ENCODE measurements at places on chromosomes 16 and 17.

- no peak for DNase-seq
Measured at GRCh38 chr16:72051818-72052217, 2.5 kb upstream of the HP start.

- DNase-seq, result no peak
Measured at GRCh38 chr17:48113201-48113676, 5.7 kb downstream of the SNX11 start.

DNA sequence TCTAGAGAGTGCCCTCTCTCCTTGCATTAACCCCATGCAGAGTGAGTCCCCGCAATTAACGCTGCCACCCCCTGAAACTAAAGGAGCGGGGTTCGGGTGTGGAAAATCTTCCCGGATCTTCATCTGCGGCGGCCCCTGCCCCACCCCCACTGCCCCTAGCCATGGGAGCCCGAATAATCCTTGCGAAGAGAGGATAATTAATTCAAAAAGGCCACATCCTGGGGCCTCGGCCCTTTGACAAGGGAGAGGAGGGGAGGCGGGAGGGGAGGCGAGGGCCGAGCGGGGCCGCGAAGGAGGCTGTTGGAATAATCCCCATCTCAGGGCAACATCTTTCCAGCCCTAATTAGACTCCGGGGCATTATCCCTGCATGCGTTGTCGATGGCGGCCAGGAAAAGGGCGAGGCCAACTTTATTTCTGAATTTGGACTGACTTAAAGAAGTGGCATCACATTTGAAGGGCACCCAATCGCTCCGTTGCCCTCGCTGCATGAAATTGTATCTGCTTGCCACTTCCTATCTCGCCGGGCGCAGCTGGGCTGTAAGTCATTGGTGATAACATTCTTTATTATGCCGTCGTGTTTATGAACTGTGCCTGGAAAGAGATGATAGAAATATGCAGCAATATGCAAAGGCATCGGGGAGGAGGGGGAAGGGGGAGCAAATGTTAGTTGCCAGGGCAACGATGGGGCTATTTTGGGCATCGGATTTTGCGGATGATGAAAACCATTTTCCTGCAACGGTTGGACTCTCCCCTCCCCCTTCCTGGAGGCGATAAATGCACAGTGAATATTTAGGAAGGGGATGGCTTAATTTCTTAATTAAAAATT is 387.1 kb upstream of the TNRC6C start:
- DNase-seq, result no peak

GRCh38 chr17:9329251-9329921 is 246.2 kb downstream of the STX8 start:
- no peak for DNase-seq

- DNase-seq, result no peak
Measured at GRCh38 chr16:62067981-62068380, 31.7 kb upstream of the CDH8 start.

DNA sequence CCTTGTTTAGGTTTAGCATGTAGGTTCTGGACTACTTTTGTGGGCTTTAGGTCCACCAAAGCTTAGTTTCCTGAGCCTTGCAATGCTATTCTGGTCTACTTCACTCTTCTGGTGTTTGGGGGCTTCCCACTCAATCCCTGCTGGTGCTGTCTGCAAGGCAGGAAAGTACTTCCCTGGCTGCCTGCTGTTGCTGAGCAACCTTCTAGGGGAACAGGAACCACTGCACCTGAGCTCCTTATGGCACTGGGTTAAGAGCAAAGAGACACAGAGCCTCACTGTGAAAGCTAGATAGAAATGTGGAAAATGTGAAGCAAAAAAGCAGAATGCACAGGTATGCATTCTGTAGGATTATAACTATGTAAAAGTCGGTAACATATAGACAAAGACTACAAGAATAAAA is 17.0 kb downstream of the MPO start:
- no peak for DNase-seq

- DNase-seq, result no peak
Measured at GRCh38 chr16:88059701-88060386, 108.6 kb downstream of the BANP start.

DNA sequence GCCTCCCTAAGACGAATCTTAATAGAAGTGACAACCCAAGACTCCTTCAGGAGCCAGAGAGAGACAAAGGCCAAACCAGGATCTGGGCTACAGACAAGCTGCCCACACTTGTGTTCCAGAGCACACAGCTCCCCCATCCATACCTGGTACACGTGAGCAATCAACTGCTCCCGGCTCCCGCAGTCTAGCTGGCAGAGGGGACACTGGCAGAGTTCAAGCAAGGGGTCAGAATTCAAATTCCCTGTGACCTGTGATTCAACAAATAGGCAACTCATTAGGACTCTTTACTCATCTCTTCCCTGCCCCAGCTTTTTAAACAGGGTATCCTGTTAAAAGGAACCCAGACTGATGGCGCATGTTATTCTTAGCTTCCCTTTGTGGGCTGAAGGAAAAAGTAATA is 18.2 kb downstream of the ATXN1L start:
- no peak for DNase-seq

GRCh38 chr17:57853695-57854094 is 3.9 kb upstream of the MRPS23 start:
- DNase-seq, result no peak

DNA sequence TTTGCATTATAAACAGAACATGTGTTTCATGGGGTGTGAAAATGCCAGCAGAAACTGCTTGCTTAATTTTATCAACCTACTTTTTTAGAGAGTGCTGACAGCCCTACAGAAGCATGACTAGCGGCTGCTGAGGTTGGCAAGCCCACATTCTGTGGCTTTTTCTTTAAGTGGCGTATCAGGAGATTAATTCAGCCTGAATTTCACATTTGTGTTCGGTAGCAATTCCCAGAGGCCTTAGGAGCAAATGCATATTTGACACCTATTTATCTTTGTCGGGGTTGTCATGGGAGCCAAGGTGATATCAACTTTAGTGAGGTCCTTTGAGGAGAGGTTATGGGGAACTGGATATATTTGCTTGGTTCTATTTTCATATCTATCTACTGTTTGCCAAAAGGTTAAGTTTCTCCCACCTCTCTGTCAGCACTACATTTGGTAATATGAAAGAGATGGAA is 140.9 kb downstream of the KCNJ2 start:
- no peak for DNase-seq

GRCh38 chr17:33657181-33657580 is 364.1 kb upstream of the ASIC2 start:
- DNase-seq, result no peak

- no peak for DNase-seq
Measured at GRCh38 chr17:38874505-38875400, 4.9 kb downstream of the LASP1 start.

DNA sequence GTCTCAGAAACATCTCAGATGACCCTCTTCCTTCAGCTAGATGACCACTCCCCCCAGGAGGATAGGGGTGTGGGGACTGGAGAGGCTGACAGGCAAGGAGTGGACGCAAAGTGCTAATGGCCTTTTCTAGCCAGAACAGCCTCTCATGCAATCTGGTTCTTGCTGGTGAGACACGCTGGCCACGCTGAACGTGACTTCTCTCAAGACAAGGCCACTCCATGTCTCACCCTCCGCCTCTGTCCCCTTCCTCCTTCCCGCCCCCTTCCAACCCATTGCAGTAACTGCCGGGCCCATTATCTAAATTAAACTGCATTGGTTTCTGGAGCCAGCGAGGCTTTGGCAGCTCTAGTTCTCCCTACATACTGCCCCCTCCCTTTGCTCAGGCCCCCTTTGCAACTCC is 9.5 kb downstream of the CACNA1G start:
- DNase-seq, result no peak

DNA sequence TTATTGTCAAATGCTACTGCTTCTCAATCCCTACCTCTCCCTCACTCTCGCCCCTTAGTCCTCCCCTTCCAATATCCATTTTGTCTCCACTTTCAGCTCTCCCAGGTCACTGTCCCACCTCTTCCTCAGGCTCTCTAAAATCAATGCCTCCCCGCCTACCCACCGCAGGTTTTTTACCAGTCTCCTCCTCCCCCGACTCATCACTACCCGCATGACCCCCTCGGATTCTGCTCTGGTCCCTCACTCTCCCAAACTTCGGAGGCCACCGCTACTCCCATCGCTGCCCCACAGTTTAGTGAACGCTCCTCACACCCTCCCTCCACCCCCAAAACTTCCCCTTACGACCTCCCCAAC is 513 bp downstream of the CRLF3 start:
- DNase-seq, result no peak

GRCh38 chr16:12348733-12349704 is 372.5 kb downstream of the SNX29 start:
- DNase-seq, result no peak

GRCh38 chr17:79213305-79213704 is 138.7 kb downstream of the ENGASE start:
- no peak for DNase-seq

DNA sequence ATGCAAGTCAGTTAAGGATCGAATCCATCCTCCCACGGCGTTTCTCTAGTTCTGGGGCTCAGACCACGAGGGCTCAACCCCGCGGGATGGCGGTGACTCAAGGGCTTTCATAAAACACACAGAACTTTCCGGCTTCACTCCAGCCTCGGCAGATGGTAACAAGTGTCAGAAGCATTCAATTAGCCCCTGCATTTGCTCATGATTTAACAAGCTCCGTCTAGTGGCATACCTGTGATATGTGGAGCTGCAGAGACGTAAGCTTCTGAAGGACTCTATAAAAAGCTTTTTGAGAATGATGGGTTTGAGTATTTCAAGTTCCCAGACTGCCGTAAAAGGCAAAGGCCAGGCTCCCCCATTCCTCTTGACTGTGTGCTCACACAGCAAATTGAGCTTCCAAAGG is 91.3 kb upstream of the SEC14L1 start:
- no peak for DNase-seq

GRCh38 chr16:22022151-22022550 is 14.2 kb downstream of the MOSMO start:
- DNase-seq, result no peak

DNA sequence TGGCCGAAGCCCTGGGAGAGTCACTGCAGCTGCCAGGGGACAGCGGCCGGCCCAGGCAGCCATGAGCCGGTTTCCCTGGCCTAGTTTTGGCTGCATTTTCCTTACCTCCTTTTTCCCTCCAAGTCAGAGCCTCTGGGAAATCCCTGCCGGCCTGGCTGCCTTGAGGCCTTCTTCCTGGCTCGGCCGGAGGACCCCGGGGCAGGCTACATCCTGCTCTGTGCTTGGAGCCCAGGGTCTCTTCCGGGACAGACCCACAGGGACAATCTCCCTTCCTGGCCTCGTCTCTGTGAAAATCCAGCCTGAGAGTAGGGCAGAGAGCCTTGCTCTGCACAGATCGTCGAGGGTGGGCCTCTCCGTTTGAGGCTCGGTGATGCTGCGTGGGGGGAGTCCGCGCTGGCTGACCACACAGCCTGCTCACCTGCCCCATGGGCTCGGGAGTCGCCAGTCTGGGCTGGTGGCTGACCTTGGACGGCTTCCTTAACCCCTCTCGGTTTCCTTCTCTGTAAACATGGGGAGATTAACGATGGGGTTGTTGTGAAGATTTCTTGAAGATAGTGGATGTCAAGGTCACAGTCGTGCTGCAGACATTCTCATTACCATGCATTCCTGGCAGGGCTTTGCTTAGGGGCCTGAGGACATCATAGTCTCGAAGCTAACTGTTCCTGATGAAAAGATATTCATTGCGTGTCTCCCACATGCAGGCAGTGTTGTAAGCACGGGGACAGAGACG is 34.8 kb upstream of the CIBAR2 start:
- DNase-seq, result no peak

DNA sequence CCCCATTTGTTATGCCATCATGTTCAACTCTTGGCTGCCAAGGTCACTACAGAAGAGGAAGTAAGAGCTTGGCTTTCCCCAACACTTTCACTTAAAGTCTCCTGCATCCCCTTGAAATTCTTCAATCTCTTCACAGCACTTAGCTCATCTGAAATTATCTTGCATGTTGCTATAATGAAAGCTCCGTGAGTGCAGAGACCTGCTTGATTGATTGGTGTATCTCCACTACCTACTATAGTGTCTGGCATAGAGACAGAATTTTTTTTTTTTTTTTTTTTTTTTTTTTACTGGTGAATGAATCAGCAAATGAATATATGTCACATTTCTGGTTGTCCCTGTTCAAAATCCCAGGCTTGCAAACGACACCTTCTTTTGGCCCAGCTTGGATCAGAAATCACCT is 1.9 kb upstream of the SDR42E1 start:
- no peak for DNase-seq

- DNase-seq, result no peak
Measured at GRCh38 chr16:10552281-10552680, 28.1 kb downstream of the EMP2 start.

- peak; percentile 43 for DNase-seq
Measured at GRCh38 chr17:44794851-44795413, 35.2 kb downstream of the GJC1 start.

DNA sequence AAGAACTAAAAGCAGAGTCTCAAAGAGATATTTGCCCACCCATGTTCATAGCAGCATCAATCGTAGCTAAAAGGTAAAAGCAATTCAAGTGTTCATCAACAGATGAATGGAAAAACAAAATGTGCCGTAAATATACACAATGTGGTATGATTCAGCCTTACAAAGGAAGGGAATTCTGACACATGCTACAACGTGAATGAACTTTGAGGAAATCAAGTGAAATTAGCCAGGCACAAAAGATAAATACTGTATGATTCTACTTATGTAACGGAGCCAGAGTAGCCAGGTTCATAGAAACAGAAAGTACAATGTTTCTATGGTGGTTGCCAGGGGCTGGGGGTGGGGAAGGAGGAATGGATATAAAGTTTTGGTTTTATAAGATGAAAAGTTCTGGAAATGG is 57.8 kb upstream of the IL34 start:
- peak; percentile 25 for DNase-seq

DNA sequence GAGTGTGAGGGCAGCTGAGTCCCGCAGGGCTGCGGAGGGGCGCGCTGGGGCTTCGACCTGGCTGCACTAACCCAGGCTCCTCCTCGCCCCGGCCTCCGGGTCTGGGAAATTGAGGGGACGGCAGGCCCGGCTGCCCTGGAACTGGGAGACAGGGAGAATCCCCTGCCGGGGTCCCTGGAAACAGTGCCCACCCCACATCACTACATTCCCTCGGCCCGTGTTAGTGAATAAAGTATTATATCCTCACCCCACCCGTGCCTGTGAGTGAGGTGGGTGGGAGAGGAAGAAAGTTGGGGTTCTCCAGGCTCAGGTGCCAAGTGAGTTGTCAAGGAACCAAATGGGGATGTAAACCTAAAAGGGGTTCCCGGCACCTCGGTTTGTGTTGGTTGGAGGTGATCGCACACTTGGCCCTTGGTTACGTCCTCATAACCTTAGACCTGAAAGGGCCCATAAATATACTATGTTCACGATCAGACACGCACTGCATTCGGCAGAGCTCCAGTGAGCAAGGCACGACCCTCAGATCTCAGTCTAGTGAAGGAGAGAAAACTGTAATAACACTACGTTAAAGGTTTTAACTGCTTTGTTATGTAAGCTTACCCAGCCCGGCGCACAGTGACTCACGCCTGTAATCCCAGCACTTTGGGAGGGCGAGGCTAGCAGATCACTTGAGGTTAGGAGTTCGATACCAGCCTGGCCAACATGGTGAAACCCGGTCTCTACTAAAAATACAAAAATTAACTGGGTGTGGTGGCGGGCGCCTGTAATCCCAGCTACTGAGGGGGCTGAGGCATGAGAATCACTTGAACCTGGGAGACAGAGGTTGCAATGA is 11.2 kb downstream of the ZNF771 start:
- DNase-seq, result no peak

- DNase-seq, result no peak
Measured at GRCh38 chr17:19311421-19312215, 50.9 kb downstream of the B9D1 start.
